ENCODE measurements at places on chromosomes 2 and 18.

- peak; percentile 77 for DNase-seq
Measured at GRCh38 chr2:96157649-96158553, 12.7 kb upstream of the DUSP2 start.

DNA sequence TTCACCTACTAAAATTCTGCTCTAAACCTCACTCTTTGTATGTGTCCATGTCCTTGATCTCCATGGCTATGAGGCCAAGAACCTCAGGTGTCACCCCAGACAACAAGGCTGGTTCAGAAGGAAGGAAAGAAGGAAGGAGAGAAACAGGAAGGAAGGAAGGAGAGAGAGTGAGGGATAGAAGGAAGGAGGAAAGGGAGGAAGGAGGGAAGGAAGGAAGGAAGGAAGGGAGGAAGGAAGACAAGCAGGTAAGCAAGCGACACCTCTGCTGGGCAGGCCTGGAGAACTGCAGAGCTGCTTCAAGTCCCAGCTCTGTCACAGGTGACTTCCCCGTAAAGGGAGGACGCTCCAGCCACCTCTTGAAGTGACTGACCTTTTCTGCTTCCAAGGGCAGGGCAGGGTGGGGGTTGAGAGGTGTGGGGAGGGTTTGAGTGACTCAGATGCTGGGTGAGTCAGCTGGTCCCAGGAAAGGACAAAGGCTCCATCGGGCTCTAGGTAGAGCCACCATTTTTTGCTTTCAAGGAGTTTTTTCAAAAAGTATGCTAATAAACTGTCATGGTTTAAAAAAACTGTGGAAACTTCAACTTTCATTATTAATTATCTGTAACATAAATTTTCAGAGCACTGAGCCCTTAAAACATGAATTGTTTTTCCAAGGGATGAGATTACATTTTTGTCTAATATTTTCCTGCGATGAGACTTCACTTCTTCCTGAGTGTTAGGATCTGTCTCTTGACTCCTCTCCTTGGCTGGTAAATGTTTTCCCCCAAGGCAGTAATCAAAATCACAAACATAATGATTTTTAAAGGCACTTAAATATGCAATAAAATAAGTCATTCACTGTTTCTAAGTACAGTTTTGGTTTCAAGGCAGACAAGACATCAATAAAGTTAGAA, 90.1 kb upstream of the L3MBTL4 start:
- no peak for DNase-seq

DNA sequence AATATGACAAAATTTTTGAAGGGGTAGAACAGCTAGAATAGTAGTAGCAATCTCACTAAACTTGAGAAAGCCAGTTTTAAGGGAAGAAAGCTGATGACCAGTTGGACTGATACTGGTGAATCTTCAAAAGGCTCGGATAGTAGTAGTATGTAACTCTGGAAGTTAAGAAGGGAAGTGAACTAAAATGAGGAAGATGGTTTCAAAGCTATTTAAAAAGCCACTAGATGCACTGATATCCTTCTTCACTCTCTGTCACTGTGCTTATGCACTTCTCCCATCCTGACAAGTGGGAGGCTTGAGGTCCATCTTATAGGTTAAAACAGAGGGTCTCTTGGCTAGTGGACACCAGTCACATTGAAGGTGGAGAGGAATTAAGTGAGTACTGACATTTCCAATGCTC, 141.1 kb downstream of the NCOA1 start:
- no peak for DNase-seq

GRCh38 chr2:234873103-234873827, 78.6 kb upstream of the SH3BP4 start:
- no peak for DNase-seq

- DNase-seq, result no peak
Measured at GRCh38 chr2:5538313-5538712, 153.9 kb upstream of the SOX11 start.

- DNase-seq, result no peak
Measured at GRCh38 chr2:136916131-136916530, 150.8 kb downstream of the THSD7B start.

DNA sequence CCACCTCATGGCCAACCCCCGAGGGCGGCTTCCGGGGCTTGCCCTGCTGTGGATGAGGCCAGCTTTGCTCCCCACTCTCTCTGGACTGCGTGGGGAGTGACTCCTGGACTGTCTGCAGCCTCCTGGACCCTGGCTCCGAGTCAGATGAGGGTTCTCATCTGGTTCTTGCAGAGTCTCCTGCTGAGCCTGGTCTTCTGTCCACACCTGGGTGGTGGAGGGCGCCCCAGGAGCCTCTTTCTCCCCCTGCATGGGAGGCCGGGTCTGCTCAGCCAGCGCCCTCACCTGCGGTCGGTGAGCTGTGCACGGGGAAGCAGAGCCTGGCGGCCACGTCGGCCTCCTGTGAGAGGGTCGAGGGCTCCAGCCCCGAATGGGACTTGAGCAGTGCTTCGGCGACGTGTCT, 78.3 kb downstream of the RTP5 start:
- no peak for DNase-seq

DNA sequence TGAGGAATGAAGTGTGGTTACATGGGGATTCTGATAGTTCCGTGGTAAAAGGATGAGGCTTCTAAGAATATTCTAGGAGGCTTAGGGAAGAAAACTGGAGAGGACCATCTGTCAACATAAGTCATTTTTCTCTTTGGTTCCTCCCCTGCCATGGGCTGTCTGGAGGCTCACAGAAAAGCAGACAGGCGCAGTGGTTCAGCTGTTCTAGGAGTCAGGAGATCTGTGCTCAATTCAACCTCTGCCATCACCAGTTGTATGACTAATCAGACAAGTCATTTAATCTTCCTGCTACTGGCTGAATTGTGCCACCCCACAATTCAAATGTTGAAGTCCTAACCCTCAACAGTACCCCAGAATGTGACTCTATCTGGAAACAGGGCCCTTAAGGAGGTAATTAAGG, 36.4 kb downstream of the ADAM17 start:
- no peak for DNase-seq

- DNase-seq, result no peak
Measured at GRCh38 chr2:197713271-197713670, 8.1 kb downstream of the MARS2 start.

DNA sequence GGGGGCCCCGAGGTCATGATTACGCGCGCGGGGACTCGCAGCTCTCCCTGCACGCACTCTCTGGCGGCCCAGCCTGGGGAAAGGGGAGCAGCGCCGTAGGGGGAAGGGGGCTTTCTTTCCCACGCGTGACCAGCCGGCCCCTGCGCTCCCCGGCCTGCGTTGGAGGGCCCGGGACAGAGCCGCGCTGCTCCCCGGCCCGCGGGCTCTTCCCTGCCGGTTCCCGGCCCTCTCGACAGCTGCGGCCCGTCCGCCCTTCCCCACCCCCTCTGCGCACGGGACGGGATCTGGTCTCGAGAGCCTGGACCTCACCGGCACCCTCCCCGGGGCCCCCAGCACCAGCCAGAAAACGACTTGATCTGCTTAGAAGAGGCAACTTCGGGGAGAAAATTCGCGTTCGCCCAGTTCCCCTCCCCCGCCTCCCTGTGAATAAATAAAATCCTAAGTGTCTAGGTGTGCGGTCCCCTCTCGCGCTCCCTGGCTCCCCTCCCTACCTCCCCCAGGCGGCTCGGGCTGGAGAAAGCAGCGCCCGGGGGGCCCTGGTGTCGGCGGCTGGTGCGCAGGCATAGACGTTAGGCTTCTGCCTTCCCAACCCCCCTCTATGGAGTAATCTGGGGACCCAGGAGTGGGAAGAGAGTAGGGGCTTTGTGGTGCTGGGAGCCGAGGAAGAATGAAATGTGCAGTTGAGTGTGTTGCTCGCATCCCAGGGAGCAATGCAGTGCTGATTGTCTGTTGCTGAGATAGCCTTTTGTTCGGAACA, 803 bp upstream of the FIGN start:
- peak; percentile 28 for DNase-seq

- no peak for DNase-seq
Measured at GRCh38 chr2:71851094-71851750, 296.4 kb downstream of the CYP26B1 start.

GRCh38 chr2:28583899-28584553, 88.2 kb downstream of the PLB1 start:
- DNase-seq, result no peak
